AG09309 (cell line): ENCODE measurements at places on chromosomes 3 and 15.

DNA sequence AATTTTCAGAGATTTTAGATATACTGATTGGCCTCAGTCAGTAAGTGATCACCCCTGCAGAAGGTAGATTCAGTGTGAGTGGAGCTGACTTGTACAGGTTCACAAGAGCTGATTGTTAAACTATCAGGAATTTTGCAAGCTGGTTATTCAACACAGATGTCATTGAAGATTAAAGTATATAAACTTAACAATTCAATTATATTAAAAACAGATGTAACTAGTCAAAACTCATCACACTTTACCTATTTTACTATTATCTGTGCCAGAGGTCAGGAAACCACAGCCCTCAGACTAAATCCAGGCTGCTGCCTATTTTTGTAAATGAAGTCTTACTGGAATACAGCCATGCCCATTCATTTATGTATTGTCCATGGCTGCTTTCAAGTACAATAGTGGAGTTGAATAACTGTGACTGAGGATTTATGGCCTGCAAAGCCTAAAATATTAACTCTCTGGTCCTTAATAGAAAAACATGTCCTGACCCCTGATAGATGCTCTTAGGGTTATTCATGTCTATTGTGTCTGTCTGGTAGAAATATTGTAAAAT lies 429.3 kb upstream of the PDZRN3 start:
- no peak for DNase-seq

GRCh38 chr3:25662736-25663320 lies 1.9 kb downstream of the TOP2B start:
- DNase-seq, result no peak

DNA sequence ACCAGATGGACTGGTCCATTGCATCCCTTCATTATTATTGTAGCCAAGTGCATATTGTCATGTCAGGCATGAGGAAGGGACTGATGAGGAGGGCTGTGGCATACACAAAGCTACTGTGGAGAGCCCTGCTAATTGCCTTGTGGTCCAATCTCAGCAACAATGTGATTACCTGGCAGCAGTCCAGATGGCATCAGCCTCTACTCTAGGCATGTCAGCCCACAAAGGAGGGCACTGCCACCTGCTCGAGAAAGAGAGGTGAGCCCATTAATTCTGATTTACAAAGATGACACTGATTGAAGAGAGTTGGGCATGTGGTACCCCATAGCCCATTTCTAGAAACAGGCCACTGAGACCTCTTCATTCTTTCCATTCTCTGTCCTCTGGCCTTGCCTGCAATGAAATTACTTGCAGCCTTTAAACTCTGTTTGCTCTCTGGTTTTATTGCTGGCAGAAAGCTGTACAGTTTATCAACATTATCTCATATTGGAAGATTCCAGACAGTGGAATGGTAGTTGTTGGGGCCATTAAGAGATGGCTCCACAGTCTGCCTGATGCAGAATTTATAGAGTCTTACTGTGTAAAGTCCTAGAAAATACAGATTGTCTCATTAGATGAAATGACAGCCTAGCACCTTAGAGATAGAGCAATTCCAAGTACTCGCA lies 307.7 kb downstream of the ARPP21 start:
- DNase-seq, result no peak

- no peak for DNase-seq
Observed at GRCh38 chr3:127072221-127072771, 89.4 kb downstream of the PLXNA1 start.
